NCI-H1694 (cell line): ENCODE measurements at places on chromosomes 5 and 9.

DNA sequence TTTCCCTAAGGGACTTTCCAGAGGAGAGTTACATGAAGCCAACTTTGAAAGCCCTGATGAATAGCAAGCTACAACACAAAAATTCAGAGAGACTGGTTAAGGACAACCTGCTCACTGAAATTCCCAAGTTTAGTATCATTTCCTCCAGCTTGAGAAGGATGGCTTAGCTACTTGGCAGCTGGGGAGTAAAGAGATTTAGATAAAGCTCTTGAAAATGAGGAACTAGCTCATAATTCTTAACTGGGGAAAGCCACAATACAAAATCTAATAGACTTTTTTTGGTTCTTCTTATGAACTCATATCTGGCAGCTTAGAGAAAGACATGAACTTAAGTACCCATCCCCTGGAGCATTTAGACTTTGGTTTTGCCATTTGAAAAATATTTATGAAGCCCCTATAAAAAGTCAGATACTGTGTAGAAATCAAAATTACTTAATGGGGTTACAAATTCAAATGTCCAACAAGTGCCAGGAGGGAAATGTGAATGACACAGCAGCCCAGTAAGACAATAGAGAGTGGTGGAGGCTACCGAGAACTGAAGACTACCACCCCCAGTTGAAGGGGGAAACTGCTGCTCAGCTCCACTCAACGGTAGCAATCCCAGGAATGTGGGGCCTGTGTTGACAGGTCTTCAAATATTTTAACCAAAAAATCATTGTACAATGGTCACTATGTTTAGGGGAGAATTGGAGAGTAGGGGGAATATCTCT lies 79.4 kb upstream of the ADRB2 start:
- DNase-seq, result no peak

GRCh38 chr9:6123416-6123815 lies 92.2 kb upstream of the IL33 start:
- DNase-seq, result no peak

DNA sequence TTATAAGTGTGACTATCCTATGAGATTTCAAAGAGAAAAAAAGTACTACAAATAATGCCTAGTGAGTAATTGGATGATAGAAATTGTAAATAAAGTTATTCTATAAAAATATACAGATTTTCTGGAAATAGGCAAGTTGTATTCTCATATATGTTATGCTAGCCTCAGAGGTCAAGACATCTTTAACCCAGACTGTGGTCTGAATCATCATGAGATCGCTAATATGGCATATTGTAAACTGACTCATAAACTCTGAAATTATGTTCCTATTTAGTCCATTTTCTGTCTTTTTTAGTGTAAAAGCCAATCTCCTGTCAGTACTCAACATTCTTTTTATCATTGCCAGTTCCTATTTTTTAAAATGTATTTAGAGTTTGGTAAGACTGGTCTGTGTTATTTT lies 14.2 kb downstream of the LOX start:
- no peak for DNase-seq

GRCh38 chr5:172403189-172403796 lies 51.0 kb downstream of the SH3PXD2B start:
- DNase-seq, result no peak

GRCh38 chr5:4230786-4231641 lies 635.4 kb downstream of the IRX1 start:
- no peak for DNase-seq
